Skin of body (tissue), 3 donors: ENCODE measurements at places on chromosomes 4 and X. TPM values are rescaled to one million over a fixed set of nuclear protein-coding genes. Genes with fewer than 3 reads are reported as not detected.

- no peak for DNase-seq
Observed at GRCh38 chrX:83416273-83416672, 91.8 kb upstream of the POU3F4 start.

DNA sequence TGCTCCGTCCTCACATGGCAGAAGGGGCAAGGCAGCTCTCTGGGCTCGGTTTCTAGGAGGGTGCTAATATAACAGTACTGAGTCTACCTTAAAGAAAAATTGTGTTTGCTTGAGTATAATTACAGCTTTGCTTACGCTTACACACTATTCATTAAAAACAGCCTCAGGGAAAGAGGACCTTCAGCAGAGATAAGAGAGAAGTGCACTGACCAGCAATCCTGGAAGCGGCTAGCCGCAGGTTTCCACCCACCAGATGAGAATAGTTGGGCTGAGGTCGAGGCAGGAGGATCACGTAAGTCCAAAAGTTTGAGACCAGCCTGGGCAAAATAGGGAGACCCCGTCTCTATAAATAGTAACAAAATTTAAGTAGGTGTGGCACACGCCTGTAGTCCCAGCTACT is 15.2 kb upstream of the MRFAP1 start:
- DNase-seq = no peak

DNA sequence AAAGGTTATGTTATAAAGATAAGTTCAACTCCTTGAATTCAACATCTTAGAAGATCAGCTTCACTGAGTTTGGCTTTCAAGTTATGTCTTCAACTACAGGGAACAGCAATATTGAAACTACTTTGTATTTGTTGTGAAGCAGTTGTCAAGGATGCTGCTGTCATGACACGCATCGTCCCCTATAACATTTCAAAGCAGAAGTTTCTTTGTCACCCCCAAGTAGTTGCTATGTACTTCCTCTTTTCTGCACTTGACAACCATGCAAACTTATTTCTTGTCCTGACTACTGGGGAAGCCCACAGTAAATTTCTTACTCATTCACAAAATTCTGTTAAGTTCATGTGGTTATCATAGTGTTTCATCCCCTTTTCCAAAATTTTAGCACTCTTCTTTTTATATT is 14.3 kb downstream of the ANTXR2 start:
- peak; percentile 37 for DNase-seq

- DNase-seq = peak; percentile 89
Observed at GRCh38 chr4:53015681-53016080, 153.6 kb downstream of the RASL11B start.

GRCh38 chr4:102554482-102554881 is 53.3 kb downstream of the NFKB1 start:
- DNase-seq = no peak

DNAJB14 gene
- total RNA-seq = 39.9 TPM
